ENCODE measurements at places on chromosomes 2 and 18.
A peak's percentile ranks its signal among the peaks of the same experiment; 100 is the strongest.

DNA sequence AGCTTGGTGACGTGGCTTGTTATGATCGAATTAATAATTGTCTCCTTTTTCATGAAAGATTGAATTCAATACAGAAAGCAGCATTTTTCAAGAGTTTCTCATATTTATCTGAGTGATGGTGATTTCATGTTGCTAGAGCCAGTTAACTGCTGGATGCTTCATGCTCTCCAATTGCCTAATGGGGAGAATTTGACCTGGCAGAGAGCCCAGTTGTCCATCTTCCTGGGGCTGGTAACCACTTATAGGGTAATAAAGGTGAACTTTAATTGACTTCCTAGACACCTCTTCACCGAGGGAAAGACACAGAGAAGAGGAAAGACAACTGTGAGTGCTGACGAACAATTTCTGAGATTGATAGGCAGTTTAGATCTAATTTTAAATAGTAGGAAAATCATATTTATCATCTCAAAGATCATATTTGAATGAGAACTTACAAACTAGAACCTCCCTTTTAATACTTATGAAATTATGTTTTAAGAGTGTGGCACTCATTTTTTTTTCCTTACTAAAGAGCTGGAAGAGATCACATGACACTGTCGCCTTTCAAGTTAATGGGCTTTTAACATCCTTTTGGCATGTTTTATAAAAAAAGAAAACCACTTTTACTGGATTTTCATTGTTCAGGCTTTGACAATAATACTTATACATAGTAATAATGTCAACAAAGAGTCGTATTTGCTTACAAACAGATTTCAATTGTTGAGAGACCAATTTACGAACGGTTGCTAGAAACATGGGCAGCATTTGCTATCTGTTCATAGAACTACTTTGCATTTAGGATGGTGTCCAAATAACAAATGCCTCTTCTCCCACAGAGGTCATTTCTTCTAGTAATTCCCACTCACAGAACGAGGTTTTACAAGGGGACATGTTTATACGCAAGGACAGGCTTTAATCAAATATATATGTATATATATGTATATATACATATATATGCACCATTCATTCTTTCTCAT, 153.3 kb downstream of the RAPGEF4 start:
- no peak for DNase-seq

DNA sequence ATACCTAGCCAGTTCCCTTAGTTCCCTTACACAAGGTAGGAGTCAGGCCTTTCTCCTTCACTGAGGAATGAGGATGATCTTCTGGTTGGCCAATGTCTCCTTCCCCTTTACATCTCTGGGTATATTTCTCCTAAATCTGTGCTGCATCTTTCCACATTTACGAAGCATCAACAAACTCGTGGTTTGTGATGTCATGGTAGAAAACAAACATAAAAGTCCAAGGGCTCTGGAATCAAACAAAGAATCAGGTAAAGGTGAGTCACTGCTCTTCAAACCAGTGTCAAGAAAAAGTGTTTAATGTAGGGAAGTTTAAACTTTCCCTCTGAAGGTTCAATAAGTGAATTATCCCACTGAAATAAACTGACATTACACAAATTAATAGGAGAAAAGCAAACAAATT, 122.9 kb downstream of the METTL8 start:
- DNase-seq, result no peak

DNA sequence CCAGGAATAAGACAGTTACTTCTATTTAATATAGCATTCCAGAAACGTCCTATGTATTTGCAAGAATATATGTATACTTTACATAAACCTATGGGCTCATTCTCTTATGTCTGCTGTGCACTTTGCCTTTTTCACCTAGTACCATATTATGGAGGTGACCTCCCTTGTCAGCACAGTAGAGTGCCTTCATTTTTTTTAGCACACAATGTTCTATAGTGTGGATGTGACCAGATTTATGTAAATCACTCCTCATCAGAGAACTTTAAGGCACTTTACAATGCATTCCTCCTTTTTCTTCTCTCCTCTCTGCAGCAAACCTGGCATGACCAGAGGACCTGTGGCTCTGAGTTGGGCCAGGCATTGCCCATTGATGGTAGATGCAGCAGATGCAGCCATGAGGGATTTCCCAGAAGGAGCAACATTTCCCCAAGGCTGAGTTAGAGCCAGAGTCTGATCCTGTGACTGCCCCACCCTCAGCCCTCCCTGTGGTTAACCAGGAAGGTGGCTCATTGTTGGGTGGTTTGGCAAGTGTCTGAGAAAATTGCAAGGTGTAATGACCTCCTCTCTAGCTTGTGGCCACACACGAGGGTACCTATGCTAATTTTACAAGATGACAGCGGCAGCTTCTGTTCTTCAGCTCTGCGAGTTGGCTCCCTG, 76.5 kb upstream of the DLX2 start:
- no peak for DNase-seq

DNA sequence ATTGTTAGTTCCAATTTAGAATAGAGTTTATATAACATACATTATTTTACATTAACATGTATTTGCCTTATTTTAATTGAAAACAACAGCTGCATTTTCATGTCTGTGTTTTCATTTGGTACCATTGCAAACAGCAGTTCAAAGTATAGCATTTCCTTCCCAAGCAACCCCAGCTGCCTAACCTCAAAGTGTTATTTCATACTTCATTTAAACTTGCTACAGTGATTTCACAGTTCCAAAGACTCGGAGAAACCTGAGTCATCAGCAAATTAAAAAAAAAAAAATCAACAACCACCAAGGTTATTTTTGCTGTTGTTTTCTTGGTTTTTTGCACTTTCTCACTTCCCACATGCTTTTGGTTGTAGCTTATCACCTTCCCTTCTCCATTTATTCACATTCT, 236.5 kb upstream of the SPHKAP start:
- no peak for DNase-seq

DNA sequence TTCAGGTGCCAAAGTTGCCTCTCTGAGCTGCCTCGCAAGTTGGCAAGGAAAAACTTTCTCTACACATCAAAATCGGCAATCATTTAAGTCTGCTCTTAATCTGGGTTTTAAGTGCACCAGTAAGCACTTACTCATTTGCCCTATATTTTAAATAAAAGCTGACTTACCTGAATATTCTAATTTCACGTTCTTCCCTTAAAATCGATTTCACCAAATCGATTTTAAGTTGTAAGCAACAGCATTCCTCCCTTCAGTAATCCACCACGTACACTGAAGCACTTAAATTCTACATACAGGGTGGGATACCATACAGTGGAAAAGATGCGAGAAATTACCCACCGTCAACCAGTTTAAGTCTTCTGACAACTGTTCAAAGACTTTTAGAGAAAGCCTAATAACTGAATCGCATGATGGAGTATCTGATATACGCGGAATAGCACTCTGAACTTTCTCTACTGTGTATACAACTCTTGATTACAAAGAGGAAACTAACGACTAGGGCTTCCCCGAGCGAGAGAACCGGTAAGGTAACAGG, 1.6 kb downstream of the PPP3R1 start:
- DNase-seq, result no peak

DNA sequence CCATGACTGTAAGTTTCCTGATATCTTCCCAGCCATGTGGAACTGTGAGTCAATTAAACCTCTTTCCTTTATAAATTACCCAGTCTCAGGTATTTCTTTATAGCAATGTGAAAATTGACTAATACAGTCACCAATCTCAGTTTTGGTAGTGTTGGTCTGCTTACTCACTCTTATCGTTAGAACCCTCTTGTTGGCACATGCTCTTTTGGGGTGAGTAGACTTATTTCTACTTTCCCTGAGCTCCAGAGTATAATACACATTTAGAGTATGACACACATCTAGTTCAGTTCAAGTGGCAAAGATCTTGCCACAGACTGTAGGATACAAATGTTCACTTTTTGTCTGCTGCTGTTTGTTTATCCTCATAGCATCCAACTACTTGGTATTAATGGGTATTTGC, 347.5 kb upstream of the CELF4 start:
- DNase-seq, result no peak

DNA sequence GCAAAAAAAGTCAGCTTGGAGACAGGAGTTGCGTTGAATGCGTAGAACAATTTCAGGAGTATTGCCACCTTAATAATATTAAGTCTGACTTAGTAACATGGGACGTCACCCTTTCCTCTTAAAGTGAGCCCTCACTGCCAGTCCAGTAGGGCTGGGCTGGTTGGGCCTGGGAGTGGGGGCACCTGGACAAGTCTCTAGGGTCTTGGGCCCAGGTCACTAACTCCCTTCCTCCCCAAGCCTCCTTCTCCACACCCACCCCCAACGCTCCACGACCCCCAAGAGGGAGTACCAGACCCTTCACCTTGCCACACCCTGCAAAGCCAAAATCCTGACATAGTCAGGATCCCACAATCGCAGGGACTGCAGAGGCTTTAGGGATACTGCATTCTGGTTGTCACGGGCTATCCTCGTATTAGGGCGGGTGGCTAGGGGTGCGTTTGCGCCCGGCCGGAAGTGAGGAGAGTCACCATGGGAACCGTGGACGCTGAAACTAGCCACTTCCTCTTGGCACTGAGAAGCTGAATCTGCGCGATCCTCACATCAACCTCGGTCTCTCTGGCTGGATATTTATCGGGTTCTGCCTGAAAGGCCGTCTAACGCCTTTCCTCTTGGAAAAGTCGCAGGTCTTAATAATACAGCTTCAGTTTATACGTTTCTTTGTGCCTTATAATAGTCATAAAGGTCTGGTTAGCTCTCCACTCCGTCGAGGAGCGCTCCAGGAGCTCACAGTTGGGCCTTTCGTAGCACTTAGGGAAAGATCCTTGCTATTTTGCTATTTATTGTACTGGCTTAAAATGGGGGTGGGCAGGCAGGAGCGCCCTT, 10.3 kb upstream of the CXXC1 start:
- peak; percentile 83 for DNase-seq
